ENCODE measurements at places on chromosomes 1 and 21. TPM values are rescaled to one million over a fixed set of nuclear protein-coding genes. Genes with fewer than 3 reads are reported as not detected.

- H3K27me3 ChIP-seq, result no peaks in the 10 kb centered on the region
- no peak overlapping the region for H3K27ac ChIP-seq
- H3K4me1 ChIP-seq, result no peaks in the 10 kb centered on the region
- H3K36me3 ChIP-seq, result no peaks in the 10 kb centered on the region
- H3K4me3 ChIP-seq, result no peak overlapping the region
Measured at GRCh38 chr1:189151361-189151760, 1326.3 kb downstream of the BRINP3 start.

DNA sequence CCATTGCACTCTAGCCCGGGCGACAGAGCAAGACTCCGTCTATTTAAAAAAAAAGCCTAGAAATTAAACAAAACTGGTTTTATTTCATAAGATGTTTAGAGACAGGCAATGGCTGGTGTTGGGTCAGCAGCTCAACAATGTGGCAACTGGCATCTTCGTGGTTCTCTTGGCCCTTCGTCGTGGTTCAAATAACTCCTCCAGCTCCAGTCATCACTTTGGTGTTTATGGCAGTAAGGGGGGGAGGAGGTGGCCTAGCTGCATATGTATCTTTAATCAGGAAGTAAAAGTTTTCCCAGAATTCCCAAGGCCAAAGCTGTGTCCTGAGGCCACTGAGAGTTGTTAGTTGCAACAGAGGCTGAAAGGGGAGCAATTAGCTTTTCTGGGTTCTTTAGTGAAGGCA lies 13.0 kb upstream of the LTN1 start:
- H3K36me3 ChIP-seq, result peaks cover 4% of the 10 kb centered on the region
- peaks cover 9% of the 10 kb centered on the region for H3K4me1 ChIP-seq
- DNase-seq, result no peak
- no peak overlapping the region for H3K4me3 ChIP-seq
- H3K27ac ChIP-seq, result no peak overlapping the region
- H3K27me3 ChIP-seq, result no peaks in the 10 kb centered on the region

- H3K27me3 ChIP-seq, result no peaks in the 10 kb centered on the region
- no peak for DNase-seq
- no peaks in the 10 kb centered on the region for H3K36me3 ChIP-seq
- no peak overlapping the region for H3K4me3 ChIP-seq
Measured at GRCh38 chr1:221768444-221769066, 26.7 kb upstream of the DUSP10 start.

GRCh38 chr1:114040273-114041015 lies 61.2 kb downstream of the OLFML3 start:
- no peak for DNase-seq
- H3K4me1 ChIP-seq, result peaks cover 5% of the 10 kb centered on the region
- H3K36me3 ChIP-seq, result no peaks in the 10 kb centered on the region
- no peaks in the 10 kb centered on the region for H3K27me3 ChIP-seq
- H3K4me3 ChIP-seq, result no peak overlapping the region

- H3K36me3 ChIP-seq, result peaks cover 3% of the 10 kb centered on the region
- DNase-seq, result no peak
- H3K27me3 ChIP-seq, result no peaks in the 10 kb centered on the region
- H3K27ac ChIP-seq, result no peak overlapping the region
Measured at GRCh38 chr1:83970114-83970513, 28.8 kb downstream of the TTLL7 start.

DNA sequence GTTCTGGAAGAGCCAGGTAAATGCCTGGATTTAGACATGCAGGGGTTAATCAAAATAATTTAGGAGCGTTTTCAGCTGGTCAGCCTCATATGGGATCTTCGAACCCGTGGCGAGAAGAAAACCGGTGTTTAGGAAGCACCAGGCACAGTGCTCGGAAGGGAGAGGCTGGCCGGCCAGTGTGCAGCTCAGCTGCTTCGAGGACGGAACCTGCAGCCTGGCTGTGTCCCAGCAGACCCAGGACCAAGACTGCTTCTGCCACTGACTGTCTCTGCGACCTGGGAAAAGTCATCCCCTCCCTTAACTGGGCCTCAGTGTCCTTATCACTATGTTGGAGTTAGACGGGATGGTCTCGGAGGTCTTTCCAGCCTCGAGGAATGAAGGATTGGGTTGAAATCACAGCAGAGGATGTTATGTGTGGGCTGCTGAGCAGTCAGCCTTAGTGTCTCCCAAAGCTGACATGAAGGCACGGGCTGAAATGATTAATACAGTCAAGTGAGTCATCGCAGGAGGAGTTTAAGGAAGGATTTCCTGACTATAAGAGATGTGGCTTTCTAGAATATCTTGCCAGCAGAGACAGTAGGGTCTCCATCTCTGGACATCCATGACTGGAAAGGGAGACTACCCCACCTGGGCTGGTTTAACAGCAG lies 20.8 kb downstream of the PPFIA4 start:
- no peaks in the 10 kb centered on the region for H3K36me3 ChIP-seq
- peak overlapping the region; percentile 42 for H3K27ac ChIP-seq
- H3K27me3 ChIP-seq, result peaks cover 34% of the 10 kb centered on the region
- DNase-seq, result no peak
- peaks cover 36% of the 10 kb centered on the region for H3K4me1 ChIP-seq
- H3K4me3 ChIP-seq, result no peak overlapping the region

GRCh38 chr1:241470361-241470760 lies 49.2 kb downstream of the FH start:
- no peaks in the 10 kb centered on the region for H3K36me3 ChIP-seq
- DNase-seq, result no peak
- H3K4me1 ChIP-seq, result no peaks in the 10 kb centered on the region
- no peak overlapping the region for H3K27ac ChIP-seq
- H3K27me3 ChIP-seq, result peaks cover 3% of the 10 kb centered on the region

GRCh38 chr21:32515874-32516273 lies 69.4 kb downstream of the TCP10L start:
- DNase-seq, result no peak
- H3K4me3 ChIP-seq, result no peak overlapping the region
- H3K4me1 ChIP-seq, result no peaks in the 10 kb centered on the region
- no peaks in the 10 kb centered on the region for H3K27me3 ChIP-seq
- H3K27ac ChIP-seq, result no peak overlapping the region

GRCh38 chr1:24102961-24103360 lies 9.0 kb downstream of the MYOM3 start:
- peaks cover 36% of the 10 kb centered on the region for H3K4me1 ChIP-seq
- no peaks in the 10 kb centered on the region for H3K36me3 ChIP-seq

DNA sequence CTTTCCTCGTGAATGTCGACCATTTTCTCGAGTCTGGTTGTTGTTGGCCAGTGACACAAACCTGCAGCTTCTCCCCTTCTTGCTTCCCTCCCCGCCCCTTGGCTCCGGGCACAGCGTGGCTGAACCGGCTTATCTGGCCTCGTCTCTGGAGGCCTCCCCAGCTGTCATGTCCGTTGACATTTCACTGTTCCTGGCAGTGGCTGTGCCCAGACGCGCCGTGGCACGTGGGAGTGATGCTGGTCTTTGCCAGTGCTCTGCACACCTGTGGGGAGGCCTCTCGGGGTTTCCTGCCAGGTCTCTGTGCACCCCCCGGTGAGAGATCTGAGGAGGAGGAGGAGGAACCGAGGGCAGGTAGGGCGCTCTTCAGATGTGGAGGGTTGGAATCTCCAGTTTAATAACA lies 23.7 kb downstream of the SKI start:
- peaks cover 9% of the 10 kb centered on the region for H3K36me3 ChIP-seq
- peak overlapping the region; percentile 65 for H3K4me3 ChIP-seq
- DNase-seq, result no peak
- H3K27ac ChIP-seq, result peak overlapping the region; percentile 79

- no peaks in the 10 kb centered on the region for H3K36me3 ChIP-seq
- peak; percentile 74 for DNase-seq
- H3K4me3 ChIP-seq, result no peak overlapping the region
- H3K4me1 ChIP-seq, result no peaks in the 10 kb centered on the region
Measured at GRCh38 chr1:110746644-110747259, 72.0 kb upstream of the KCNA3 start.

- DNase-seq, result no peak
- no peaks in the 10 kb centered on the region for H3K36me3 ChIP-seq
- H3K4me1 ChIP-seq, result peaks cover 12% of the 10 kb centered on the region
- H3K4me3 ChIP-seq, result no peak overlapping the region
Measured at GRCh38 chr1:11311816-11312755, 39.1 kb downstream of the UBIAD1 start.

DNA sequence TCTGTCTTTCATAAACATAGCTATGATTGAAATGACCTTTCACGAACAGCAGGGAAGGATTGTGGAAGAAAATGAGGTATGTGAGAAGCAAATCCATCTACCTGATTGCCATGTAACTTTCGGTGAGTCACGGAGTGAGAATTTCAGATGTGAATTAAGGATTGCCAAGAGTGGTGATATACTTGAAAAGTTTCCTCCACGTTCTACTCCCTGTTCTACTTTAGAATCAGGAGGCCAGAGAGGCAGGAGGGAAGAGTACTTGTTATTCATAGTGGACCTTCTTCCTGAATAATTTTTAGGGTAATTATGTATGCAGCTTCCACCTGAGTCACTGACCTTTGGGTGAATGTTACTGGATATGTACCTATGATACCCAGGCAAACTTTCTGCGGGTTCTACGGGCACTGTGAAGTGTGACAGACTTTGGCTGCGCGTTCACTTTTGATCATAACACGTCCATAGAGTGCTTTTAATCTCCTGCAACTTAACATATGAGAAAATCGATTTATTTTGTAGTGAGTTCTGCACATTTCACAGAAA lies 2.6 kb upstream of the KCNE1 start:
- no peak overlapping the region for H3K4me3 ChIP-seq
- peaks cover 14% of the 10 kb centered on the region for H3K36me3 ChIP-seq
- H3K27me3 ChIP-seq, result no peaks in the 10 kb centered on the region
- DNase-seq, result no peak
- peaks cover 4% of the 10 kb centered on the region for H3K4me1 ChIP-seq
- no peak overlapping the region for H3K27ac ChIP-seq

DNA sequence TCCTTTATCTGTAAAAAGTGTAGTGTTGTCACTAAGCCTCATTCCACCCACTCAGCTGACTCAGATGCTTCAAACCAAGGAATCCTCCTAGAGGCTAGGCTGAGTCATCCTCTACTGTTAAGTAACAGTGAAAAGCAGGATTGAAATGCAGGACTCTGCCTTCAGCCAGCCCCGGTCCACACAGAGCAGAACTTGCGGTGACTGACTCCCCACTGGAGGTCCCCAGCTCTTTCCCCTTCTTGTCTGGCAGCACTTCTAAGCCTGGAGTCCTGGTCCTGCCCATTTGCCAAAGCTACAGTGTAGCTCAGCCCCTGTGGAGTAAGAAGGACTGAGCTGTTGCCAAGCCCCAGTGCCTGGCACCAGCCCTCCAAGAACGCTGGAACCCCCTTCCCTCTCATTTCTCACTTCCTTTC lies 1.7 kb downstream of the RAB7B start:
- DNase-seq, result no peak
- no peak overlapping the region for H3K4me3 ChIP-seq
- H3K27me3 ChIP-seq, result peaks cover 7% of the 10 kb centered on the region

Gene CLCA2
- 0.60 TPM for total RNA-seq

Gene IL19
- not detected for total RNA-seq

Gene RAB25
- total RNA-seq, result 97.9 TPM

Gene PWP2
- 5.1 TPM for total RNA-seq

Gene S100A3
- 1.4 TPM for total RNA-seq

Gene FAM72A
- total RNA-seq, result 4.3 TPM

Gene PROK1
- total RNA-seq, result 0.29 TPM

Gene MANEAL
- 11.6 TPM for total RNA-seq

All from type B pancreatic cell (in vitro differentiated cells).